Stimulated activated CD8-positive, alpha-beta memory T cell treated with anti-CD3 and anti-CD28 coated beads, Interleukin-7, amount 100 ng/mL, for 1 hour (primary cell): ENCODE measurements at places on chromosomes 2 and 18.

DNA sequence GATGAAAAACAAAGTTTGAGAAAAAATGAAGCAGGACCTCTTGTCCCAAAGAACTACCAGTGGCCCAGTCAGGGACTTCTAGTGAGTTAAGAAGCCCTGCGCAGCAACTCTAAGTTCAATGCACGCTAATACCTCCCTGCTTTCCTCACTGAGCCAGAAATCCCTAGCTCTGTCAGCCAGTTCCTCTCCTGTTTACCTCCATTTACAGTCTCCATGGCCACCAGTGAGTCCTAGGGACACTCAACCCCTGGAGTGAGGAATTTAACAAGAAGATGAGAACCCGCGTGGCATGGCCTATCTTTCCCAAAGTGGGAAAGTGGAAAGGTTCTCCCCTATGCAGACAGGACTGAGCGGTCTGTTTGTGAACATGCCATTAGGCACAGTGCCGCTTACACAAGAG is 31.0 kb downstream of the MRPL33 start:
- no peak for DNase-seq

DNA sequence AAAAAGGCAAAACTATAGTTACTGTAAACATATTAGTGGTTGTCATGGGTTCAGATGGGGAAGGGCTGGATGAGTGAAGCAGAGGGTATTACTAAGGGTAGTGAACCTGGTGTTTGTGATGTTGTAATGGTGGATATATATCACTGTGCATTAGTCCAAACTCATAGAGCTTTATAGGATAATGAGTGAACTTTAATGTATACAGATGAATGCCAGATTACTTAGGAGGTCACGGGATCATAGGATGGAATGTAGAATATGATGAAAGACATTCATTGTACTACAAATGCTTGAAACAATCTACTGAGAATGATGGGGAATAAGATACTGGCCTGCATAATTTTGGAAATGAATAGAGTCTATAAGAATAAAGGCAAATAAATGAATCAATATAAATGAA is 226.7 kb upstream of the ZNF804A start:
- DNase-seq: no peak

DNA sequence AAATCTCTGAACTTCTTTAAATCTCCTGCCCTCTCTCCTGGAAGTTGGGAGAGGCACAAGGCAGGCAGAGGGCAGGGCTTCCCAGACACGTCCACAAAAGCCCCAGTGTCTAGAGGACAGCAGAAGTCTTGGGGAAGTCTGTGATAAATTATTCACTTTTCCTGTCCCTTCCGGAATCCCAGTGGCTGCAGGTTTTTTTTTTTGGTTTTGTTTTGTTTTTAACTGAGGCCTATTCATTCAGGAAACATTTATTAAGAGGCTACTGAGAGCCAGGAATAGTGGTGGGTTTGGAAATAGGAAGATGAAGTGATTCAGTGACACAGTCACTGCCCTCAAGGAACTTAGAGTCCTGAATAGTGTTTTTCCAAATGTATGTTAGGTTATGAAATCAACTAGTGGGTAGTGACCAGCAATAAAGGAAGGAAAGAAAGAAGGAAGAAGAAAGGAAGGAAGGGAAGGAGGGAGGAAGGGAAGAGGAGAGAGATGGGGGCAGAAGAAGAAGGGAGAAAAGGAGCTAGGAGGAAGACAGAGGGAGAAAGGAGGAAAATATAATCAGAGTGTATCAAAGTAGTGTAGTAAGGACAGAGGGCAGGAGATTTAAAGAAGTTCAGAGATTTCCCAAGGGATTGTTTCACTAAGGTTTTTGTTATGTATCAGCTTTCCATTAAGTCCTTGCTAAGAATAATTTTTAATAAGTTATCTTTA is 98.9 kb upstream of the ZFP36L2 start:
- no peak for DNase-seq

GRCh38 chr2:55223958-55224760 is 7.9 kb downstream of the CLHC1 start:
- DNase-seq: no peak

DNA sequence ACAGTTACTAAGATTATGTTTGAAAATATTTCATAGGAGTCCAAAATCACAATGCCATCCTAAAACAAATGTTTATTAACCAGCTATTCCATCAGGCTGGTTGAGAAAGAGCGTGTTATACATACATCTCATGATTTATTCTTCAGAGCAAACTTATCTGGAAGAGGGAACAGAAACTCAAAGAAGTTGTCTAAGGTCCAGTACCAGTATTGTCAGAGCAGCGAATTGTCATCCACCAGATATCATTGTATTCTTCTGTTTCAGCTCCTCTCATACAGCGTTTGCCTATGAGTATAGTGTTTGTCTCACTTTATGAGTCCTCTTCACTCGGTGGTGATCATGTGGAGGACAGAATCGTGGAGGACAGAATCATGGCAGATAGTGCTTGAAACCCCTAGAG is 238.2 kb downstream of the OSR1 start:
- DNase-seq: no peak

GRCh38 chr2:83323038-83323437 is 1136.0 kb downstream of the SUCLG1 start:
- DNase-seq: no peak

GRCh38 chr18:60506682-60507081 is 134.1 kb upstream of the MC4R start:
- no peak for DNase-seq

DNA sequence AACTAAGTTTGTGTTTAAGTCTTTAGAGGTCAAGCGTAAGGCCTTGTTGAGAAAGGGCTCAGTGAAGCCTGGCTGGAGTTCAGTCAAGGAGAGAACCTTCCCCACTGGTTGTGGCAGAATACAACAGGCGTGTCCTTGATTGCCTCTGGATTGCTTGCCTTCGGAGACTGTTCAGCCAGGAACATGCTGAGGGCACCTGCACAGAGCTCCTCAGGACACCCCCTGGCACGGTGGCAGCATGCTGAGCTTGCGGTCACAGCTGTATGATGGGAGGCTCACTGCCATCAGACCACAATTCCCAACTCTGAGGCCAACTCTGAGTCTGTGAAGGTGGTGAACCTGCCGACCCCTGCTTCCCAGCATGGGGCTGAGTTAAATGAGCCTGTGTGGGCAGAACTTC is 130.0 kb downstream of the LPIN1 start:
- no peak for DNase-seq

GRCh38 chr2:16475586-16475985 is 190.0 kb downstream of the CYRIA start:
- DNase-seq: no peak

GRCh38 chr2:113734185-113734584 is 22.3 kb downstream of the SLC35F5 start:
- no peak for DNase-seq

- DNase-seq: no peak
Observed at GRCh38 chr2:57291209-57291608, 755.4 kb upstream of the VRK2 start.

GRCh38 chr18:11526675-11527074 is 82.7 kb upstream of the SLC35G4 start:
- DNase-seq: no peak
